Thyroid gland (tissue), 4 donors: ENCODE measurements at places on chromosomes 11 and 22. TPM values are rescaled to one million over a fixed set of nuclear protein-coding genes. Genes with fewer than 3 reads are reported as not detected.

Gene APOBEC3G
- 9.7 TPM for total RNA-seq

Gene OR2AG1
- not detected for total RNA-seq

Gene MRGPRX4
- not detected for total RNA-seq

Gene EXT2
- total RNA-seq, result 95.8 TPM

Gene MTMR3
- 101 TPM for total RNA-seq

Gene SPCS2
- total RNA-seq, result 229 TPM

Gene FIBP
- total RNA-seq, result 125 TPM

Gene KRTAP5-10
- not detected for total RNA-seq

Gene JHY
- 11.8 TPM for total RNA-seq

Gene VWCE
- total RNA-seq, result 0.67 TPM

Gene HINFP
- 30.2 TPM for total RNA-seq

Gene OR51B4
- not detected for total RNA-seq

- no peak for DNase-seq
These were observed 50.3 kb upstream of the EHF start for GRCh38 chr11:34570584-34570983.

GRCh38 chr22:27474112-27474571 is 327.4 kb downstream of the MN1 start:
- no peak for DNase-seq

DNA sequence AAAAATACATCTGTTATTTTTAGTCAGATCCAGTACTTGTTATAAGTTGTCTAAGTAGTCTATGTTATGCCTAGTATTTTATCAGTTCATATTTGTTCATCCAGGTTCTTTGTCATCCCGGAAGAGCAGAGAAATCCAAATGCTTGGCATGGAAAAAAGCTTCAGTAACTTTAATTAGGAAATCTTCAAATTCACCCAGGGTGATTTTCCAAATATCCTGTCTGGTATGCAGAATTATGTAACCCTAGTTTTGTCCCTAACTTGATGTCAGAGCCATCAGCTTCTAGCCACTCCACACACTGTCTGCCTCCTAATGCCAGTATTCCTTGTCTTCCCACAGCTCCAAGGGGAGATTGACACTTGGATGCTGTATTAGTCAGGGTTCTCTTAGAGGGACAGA is 216.2 kb downstream of the ARHGAP42 start:
- DNase-seq, result no peak

- no peak for DNase-seq
These were observed 301.8 kb upstream of the MTNR1B start for GRCh38 chr11:92667486-92668152.

DNA sequence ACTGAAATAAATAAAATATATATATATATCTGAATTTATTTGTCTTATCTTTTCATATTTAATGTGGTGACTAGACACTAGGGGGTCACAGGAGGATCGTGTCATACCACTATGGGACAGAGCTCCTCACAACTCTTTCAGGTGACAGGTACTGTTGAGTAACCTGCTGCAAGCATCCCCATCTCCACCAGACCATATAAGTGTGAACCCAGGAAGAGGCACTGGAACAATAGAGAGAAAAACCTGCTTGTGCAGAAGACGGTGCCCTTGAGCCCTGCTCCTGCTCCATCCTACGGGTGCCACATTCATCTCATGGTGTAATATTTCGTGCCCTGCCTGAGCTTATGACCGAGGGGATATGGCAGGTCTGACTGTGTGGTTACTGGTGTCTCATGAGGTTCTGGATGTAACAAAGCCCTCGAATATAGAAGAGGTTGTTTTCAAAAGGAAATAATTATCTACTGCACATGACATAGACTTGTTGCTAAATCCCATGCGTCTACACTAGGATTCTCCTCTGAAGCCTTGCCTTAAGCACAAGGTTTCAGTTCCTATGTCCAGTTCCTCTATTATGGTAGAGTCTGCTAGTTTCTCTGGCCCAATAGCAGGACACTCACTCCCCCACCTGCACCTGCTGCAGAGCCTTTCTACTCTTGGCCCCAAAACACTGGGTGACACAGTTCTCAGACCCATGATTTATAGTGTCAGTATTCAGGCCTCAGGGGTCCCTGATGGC is 70.4 kb downstream of the GGTLC2 start:
- no peak for DNase-seq

- DNase-seq, result peak; percentile 80
These were observed 23.9 kb upstream of the MICAL2 start for GRCh38 chr11:12086271-12087074.

DNA sequence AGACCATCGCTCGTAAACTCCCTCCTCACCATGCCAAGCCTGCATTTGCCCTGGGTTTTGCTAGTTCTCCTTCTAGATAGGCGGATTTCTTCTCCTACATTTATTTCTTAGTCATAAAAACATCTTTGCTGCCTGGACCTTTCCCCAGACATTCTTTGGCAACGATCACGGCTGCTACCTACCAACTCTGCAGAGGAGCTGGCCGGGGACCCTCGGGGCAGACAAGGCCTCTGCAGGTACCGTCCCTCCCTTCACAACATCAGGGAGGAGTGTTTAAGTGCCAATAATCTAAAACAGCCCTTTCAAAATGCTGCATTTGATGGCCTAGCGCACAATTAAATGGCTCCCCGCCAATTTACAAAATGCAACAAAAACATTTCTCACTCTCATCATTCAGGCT is 34.4 kb downstream of the BRD1 start:
- DNase-seq, result no peak

DNA sequence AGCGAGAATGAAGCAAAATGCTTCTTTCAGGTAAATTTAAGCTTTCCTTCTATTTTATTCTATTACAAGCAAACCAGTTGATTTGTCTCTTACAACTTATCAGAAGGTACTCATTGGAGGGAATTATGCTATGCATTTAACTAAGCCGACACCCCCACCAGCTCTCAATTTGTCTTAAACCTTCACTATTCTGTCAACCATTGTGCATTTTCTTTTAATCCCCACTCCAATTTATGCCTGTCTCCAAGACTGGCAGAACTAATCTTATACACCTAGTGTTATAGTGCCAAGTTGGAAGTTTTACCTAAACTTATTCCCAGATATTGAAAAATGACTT is 12.5 kb downstream of the TAF1D start:
- DNase-seq, result no peak

DNA sequence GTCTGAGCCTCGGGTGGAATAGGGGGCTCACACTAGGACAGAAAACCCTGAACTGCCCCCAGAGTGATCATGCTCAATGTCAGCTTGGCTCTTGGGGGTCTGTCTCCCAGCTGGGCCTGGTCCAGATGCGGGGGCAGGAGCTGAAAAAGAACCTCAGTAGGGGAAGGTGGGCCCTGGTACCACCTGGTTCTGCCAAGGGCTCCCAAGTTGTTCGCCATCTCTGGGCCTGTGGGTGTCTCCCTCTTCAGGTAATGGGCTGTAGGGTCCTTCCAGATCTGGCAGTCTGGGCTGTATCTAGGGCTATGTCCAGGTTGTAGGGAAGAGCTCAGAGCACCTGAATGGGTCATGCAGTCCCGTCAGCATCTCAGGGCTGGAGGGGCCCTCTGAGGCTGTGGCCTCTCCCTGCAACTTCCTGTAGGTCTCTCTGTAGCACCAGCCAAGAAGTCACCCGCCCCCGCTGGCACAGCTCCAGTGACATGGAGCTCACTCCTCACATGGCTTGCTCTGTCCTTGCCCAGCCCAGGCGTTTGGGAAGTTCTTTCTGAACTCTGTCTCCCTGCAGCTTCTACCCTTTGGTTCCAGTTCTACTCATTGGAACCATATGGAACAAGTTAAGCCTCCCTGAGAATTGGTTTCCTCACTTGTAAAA is 33.0 kb upstream of the SOX10 start:
- peak; percentile 89 for DNase-seq

DNA sequence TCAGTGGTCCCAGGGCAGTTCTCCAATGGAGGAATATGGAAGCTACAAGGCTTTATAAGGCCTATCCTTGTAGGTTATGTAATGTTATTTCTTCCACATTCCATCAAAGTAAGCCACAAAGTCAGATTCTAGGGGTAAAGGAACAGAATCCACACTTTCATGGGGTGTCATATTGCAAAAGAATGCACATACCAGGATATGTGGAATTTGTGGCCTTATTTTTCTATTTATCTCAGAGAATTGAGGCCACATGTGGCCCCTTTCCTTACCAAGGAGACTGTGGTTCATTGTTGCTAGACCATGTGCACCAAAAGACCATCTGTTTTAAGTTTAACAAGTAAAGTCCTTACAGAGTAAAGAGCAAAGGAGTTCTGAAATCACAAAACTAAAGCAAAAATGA is 12.9 kb downstream of the LRRC4C start:
- DNase-seq, result no peak

DNA sequence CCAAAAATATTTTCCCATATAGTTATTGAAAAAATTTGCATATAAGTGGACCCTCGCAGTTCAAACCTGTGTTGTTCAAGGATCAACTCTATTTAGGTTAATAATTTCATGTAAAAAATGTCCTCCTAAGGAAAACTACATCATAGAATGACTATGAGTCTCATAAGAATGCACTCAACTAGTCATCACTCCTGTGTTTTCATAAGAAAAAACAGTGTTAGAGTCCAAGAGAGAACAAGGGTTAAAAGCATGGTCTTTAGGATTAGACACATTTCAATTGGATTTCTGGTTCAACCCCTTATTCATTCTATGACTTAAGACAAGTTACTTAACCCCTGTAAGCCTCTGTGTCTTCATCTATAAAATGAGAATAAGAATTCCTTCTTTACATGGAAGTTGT is 5.1 kb downstream of the PARVA start:
- DNase-seq, result no peak

- no peak for DNase-seq
These were observed 101.0 kb downstream of the AMOTL1 start for GRCh38 chr11:94869186-94869585.

- no peak for DNase-seq
These were observed 17.7 kb downstream of the RBFOX2 start for GRCh38 chr22:36010882-36011281.

- no peak for DNase-seq
These were observed 47.6 kb downstream of the FAM83F start for GRCh38 chr22:40042312-40042711.

GRCh38 chr22:36606114-36606513 is 77.1 kb upstream of the EIF3D start:
- peak; percentile 49 for DNase-seq

DNA sequence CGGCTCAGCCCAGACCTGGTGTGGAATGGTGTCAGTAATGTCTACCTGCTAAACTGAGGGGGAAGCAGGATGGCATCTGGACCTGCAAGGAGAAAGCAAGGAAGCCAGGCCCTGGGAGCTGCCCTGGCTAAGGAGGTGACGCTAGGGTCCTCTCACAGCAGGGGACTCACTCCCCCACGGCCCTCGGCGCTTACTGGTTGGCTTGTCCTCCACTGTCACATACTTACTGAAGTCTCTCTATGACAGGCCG is 48.9 kb downstream of the TPBGL start:
- no peak for DNase-seq

- peak; percentile 15 for DNase-seq
These were observed 415 bp downstream of the CENATAC start for GRCh38 chr11:118998388-118998717.

DNA sequence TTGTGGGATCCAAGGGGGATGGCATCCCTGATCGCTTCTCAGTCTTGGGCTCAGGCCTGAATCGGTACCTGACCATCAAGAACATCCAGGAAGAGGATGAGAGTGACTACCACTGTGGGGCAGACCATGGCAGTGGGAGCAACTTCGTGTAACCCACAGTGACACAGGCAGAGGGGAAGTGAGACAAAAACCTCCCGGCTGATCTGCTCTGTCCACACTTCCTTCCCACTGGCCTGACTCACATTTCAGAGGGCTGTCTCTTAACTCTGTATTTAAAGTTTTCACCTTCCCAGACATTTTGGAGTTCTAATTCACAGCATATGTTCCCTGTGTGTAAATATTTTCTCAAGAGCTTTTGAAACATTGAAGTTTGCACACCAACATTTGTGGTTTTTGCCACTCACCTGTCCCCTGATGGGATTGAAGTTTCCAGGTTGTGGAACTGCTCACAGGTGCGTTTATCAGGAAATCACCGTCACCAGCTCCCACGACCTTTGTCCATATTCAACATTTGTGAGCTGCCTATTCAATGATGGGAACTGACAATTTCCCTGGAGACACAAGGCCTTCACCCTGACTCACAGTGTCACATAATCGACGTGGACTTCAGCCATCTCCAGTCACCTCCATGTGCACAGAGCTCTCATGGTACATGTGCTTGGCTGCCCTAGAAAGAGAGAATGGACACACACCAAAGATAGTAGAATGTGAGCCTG is 99.2 kb downstream of the VPREB1 start:
- no peak for DNase-seq

DNA sequence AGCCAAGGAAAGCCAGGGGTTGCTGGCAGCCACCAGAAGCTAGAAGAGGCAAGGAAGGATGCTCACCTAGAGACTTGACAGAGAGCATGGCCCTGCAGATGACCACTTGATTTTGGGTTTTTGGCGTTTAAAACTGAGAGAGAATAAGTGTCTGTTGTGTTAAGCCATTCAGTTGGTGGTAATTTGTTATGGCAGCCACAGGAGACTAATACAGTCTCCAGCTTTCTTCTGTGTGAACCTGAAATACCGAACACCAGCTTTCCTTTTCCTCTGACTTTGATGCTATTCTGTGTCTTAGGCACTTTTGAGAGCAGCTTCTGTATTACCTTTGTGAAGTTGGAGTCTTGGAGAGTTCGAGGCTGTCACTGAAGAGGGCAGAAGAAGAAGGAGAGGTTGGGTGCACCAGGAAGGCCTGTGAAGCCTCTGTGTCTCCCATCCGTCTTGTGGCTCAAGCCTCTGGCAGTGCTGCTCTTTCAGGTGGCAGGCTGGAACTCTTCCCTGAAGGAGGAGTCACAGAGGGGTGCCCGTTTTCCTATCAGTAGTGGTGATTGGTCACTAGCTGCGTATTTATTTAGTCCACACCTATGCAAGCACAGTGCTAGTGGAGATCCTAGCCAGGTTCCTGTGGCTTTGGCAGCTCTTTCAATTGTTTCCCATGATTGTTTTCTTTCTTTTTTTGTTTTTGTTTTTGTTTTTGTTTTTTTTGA is 2.5 kb downstream of the TBC1D22A start:
- DNase-seq, result no peak

DNA sequence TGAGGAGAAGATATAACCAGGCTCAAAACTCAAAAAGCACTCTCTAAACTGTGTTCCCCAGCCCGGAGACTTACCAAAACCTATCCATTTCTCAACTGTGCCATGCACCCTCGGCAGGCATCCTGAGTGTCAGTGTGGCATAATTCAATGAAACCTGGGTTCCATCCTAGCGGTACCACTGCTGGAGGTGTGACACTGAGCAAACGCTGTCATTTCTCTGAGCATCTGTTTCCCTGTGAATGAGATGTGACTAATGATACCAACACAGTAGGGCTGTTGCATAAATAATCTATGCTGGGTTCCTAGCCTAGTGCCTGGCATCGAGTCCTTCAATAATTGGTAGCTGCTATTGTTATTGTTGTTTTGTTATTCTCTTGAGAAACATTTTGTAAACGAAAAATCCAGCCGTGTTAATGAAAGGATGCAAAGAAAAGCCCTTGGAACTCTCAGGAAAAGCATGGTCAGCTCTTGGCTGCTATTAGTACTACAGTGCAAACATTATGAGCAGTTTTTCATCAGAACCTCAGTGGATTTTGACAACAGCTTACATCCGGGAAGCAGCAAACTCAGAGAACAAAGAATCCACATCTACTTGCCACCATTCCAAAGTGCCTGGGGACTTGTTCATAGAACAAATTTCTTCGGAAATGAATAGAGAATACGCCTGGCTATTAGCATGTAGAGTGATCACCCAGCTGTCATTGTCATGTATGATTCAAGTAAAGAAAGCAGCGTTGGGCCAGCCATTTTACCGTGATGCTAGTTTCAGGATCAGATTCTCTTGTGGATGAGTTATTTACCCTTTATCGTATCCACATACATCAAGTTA is 53.7 kb downstream of the TECTA start:
- no peak for DNase-seq
